Fibroblast of the aortic adventitia (primary cell): ENCODE measurements at places on chromosomes 2 and 18.

DNA sequence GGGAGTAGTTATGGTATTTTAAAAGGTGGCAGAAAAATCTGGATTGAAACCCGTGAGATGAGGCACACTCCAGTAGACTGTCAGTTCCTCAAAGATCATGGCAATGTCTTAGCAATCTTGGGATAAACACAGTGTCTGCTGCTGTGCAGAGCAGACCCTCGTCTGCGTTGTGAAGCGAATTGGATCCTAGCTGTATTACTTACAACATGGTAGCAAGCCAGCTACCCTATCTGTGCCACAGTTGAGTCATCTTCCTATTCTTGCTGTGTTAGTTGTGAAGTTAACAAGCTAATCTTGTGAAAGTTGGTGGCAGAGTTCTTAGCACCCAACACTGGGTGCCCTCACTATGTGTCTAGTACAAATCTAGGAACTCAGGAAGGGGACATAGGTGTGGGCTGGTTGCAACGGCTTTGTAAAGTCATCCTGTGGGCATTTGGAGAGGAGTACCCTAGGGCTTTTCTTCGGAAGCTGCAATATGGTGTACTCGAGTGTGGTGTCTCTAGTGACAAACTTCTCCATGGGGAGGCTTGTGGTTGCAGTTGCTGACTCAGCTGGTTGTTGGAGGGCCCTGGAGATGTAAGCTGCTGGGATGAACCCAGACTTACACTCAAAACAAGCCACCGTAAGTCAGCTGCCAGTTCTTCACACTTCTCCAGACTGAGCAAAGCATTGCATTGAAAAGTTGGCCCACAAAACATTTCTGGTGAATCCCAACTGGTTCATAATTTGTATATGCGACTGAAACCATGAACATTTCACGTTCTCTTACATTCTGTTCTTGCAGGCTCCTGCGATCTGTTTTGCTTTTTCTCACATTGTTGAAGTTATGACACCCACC, 61.5 kb downstream of the ADCYAP1 start:
- no peak for DNase-seq

GRCh38 chr2:200130762-200131166, 175.4 kb downstream of the MAIP1 start:
- no peak for DNase-seq

- no peak for DNase-seq
Observed at GRCh38 chr2:127615511-127616166, 30.3 kb upstream of the GPR17 start.

GRCh38 chr18:10330428-10330827, 124.0 kb upstream of the APCDD1 start:
- DNase-seq, result no peak

- DNase-seq, result peak; percentile 17
Observed at GRCh38 chr2:179020156-179020750, 29.7 kb downstream of the CCDC141 start.

GRCh38 chr2:179137200-179137759, 87.3 kb upstream of the CCDC141 start:
- no peak for DNase-seq

DNA sequence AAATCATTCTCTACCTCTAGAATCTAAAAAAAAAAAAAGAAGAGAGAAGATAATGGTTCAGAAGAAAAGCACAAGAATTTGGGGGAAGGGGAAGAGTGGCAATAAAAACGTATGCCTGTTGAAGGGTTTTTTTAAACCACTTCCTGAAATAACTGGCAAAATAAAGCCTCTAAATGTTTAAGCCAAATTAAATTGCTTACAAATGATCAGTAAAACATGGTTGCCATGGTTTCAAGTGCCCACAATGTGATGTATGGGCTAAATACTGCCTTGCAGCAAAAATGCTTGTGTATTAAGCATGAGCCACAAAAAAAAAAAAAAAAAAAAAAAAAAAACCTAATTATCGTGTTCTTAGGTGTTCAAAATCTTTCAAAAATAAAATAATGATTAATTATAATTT, 60.8 kb downstream of the RBM43 start:
- no peak for DNase-seq

- DNase-seq, result no peak
Observed at GRCh38 chr2:136001131-136001530, 15.7 kb upstream of the DARS1 start.
